ENCODE measurements at places on chromosomes 5 and 9.

GRCh38 chr5:113510836-113511451, 2.5 kb upstream of the YTHDC2 start:
- DNase-seq, result no peak

DNA sequence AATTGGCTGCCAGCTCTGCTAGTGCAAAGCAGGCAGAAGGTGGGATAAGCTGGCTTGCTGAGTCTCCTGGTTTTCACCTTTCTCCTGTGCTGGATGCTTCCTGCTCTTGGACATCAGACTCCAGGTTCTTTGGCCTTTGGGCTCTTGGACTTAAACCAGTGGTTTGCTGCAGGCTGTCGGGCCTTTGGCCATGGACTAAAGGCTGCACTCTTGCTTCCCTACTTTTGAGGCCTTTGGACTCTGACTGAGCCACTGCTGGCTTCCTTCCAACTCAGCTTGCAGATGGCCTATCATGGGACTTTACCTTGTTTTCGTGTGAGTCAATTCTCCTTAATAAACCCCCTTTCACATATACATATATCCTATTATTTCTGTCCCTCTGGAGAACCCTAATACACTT, 1293.9 kb upstream of the CDH6 start:
- DNase-seq, result no peak

DNA sequence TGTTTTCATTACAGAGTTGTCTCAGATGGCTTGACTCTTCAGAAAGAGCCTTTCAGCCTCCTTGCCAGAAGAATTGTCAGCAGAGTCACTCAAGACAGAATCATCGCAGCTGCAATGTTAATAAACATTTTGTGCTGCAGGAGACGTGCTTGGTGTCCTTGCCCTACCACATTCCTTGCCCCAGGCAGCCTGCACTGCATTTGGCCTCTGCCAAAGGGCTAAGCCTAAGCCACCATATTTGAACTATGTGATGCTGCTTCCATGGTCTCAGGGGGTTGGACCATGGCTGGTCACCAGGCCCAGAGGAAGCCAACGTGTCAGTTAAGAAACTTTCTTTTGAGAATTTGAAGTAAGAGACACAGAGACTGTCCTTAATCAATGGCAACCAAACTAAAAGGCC, 145.4 kb downstream of the ACTL7B start:
- no peak for DNase-seq

GRCh38 chr5:104661256-104661655, 1098.7 kb upstream of the NUDT12 start:
- DNase-seq, result no peak

- no peak for DNase-seq
These were observed at the start of gene PCDHA11 for GRCh38 chr5:140868721-140869554. PCDHA11 (plus strand) TSS chr5:140868957; CDS start chr5:140869104, 147 bp downstream.
